ENCODE measurements at places on chromosomes 7 and 10. TPM values are rescaled to one million over a fixed set of nuclear protein-coding genes. Genes with fewer than 3 reads are reported as not detected.

The MAT1A gene
- total RNA-seq: 6.5 TPM

The SCART1 gene
- 0.59 TPM for total RNA-seq

The TAS2R4 gene
- 4.2 TPM for total RNA-seq

The NOS3 gene
- 13.3 TPM for total RNA-seq

The ICA1 gene
- total RNA-seq: 45.2 TPM

The ABCB8 gene
- total RNA-seq: 27.1 TPM

The TEX47 gene
- not detected for total RNA-seq

The AOAH gene
- total RNA-seq: not detected

The ANKRD61 gene
- 0.42 TPM for total RNA-seq

The WAC gene
- total RNA-seq: 116 TPM

The CYP2C18 gene
- 0.97 TPM for total RNA-seq

The CAV2 gene
- 3.5 TPM for total RNA-seq

The FGL2 gene
- not detected for total RNA-seq

All from GM23338 (cell line).